Right cardiac atrium (tissue), 5 donors: ENCODE measurements at places on chromosomes 16 and 17. TPM values are rescaled to one million over a fixed set of nuclear protein-coding genes. Genes with fewer than 3 reads are reported as not detected.

Gene PRSS36
- 2.0 TPM for total RNA-seq

Gene MARCHF10
- total RNA-seq = not detected

Gene NECAB2
- 0.28 TPM for total RNA-seq

Gene YBX2
- total RNA-seq = 1.9 TPM

Gene LMF1
- total RNA-seq = 10.8 TPM

Gene TMEM238L
- total RNA-seq = not detected

Gene EFNB3
- total RNA-seq = 0.97 TPM
